Stimulated activated CD4-positive, alpha-beta T cell treated with anti-CD3 and anti-CD28 coated beads, Interleukin-1b, Interleukin-23, amount 100 ng/mL, for 4 hours (primary cell): ENCODE measurements at places on chromosomes 7 and 10.

GRCh38 chr10:101079874-101080273 lies 18.1 kb downstream of the KAZALD1 start:
- DNase-seq, result no peak

DNA sequence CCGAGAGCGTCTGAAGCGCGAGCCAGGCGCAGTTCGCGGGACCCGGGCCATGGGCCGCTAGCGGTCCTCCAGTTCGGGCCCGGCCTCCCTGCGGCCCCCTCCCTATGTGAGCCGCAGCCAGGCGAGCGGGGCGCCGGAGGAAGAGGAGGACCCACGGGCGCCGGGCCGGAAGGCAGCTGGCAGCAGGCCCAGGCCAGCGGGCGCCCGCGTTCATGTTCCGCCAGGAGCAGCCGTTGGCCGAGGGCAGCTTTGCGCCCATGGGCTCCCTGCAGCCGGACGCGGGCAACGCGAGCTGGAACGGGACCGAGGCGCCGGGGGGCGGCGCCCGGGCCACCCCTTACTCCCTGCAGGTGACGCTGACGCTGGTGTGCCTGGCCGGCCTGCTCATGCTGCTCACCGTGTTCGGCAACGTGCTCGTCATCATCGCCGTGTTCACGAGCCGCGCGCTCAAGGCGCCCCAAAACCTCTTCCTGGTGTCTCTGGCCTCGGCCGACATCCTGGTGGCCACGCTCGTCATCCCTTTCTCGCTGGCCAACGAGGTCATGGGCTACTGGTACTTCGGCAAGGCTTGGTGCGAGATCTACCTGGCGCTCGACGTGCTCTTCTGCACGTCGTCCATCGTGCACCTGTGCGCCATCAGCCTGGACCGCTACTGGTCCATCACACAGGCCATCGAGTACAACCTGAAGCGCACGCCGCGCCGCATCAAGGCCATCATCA lies 1.1 kb downstream of the ADRA2A start:
- no peak for DNase-seq

DNA sequence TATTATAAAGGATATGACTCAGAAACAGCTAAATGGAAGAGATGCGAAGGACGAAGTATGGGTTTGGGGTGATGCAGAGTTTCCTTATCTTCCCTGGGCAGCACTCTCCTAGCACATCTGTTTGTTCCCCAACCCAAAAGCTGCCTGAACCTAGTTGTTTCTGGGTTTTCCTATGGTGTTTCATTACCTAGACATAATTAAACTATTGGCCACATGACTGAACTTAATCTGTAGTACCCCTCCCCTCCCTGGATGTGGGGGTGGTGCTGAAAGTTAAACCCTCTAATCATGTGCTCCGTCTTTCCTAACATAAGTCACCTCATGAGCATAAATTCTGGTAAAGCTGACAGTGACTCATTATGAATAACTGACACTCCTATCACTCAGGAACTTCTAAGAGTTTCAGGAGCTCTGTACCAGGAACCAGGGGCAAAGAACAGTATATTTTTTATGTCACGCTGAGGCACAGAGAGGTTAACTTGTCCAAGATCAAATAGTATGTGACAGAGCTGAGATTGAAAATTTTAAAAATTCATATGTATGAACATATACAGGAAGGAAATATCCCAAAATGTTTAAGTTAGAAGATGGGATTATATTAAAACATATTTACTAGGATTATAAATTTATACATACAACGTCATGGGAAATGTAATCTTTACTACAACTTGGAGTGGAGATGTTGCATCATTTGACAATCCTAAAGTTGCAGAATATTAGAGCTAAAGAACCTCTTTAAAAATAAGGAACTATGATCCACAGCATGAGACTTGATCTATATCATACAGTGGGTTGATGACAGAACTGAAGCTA lies 4.8 kb downstream of the STRIP2 start:
- peak; percentile 18 for DNase-seq

GRCh38 chr10:118106426-118106825 lies 59.7 kb upstream of the RAB11FIP2 start:
- DNase-seq, result no peak

GRCh38 chr10:13704964-13705363 lies 118.2 kb downstream of the PRPF18 start:
- no peak for DNase-seq

- no peak for DNase-seq
Observed at GRCh38 chr10:126732308-126732707, 61.8 kb upstream of the C10orf90 start.

DNA sequence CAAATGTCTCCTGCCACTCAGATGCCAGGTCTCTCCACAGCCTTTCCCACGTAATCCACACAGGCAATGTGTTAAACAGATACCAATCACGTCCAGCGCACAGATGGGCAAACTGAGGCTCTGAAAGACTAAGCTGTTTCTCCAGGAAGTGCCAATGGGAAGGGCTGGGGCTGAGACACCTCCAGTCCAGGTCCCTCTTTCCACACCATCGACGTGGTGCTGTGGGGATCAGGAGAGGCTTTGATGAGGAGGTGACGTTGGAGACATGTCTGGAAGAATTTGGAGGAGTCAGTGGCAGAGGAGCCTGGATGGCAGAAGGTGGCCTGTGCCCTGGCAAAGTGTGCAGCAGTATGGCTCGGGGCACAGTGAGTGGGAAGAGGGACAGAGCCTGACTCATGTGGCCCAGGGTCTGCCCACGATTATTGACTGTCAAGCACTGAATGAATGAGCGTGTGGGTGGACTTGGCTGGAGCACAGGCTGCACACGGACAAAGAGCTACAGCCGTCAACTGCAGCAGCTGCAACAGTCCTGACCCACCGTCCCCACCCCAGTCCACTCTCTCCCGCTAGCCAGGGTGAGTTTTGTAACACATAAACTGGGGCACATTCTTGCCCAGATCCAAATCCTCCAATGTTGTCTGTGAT lies 40.8 kb upstream of the HSPA12A start:
- DNase-seq, result no peak

DNA sequence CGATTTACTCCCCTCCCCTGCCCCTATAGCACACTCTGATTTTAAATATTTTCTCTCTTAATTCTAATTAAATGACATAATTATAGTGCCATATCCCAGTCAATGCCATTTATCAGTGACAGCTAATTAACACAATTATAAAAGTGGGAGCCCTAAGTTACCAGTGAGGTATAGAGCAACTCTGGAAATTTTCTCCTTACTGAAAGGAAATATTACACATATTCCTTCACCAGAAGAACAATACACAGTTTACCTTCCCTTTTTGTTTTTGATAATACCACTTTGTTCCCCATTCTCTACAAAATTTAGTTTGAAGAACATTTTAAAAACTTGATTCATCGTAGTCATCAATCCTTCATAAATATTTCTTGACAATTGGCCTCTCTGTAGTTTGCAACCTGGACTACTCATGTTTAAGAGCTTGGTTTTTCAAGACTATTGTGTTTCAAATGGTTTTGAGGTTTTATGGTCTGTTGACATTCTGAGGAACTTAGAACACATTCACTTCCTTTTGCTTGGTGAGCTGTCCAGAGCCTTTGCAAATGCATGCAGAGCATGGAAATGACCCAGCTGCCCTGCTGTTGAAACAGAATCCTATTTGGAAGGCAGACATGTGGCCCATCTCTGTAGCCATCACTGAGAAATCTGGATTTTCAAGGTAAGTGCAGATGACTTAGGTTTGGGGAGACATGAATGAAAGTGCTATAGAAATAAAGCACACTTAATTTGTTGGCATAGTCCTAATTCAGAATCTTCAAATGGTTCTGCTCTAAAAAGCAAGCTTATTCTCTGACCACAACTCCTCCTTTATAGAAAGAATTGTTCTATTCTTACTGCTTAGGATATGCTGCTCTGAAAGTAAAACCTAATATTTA lies at the start of gene GPR141:
GPR141 (plus strand) TSS at position 521 of the 875 bp plus-strand sequence. CDS start 56,628 bp downstream, outside the sequence.
- no peak for DNase-seq

- no peak for DNase-seq
Observed at GRCh38 chr10:81130014-81130413, 592.3 kb downstream of the SH2D4B start.

DNA sequence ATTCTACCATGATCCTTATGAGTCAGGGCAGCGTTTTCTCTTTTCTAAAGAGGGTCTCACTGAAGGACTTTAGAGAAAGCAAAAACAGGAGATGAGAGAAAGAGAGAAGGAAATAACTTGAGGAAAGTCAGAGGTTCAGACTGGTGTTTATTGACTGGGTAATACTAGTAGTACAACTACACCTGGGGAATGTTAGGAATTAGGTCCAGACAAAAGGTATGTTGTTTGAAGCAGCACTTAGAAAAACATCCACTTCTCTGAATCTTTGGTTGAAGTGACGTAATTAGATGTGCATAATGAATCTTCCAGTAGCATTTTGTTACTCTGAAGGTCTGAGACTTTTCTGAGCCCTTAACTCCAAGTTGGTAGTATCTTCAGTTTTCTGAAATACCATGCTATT lies 380.3 kb upstream of the LRGUK start:
- DNase-seq, result no peak

- DNase-seq, result no peak
Observed at GRCh38 chr10:32049113-32049512, 7.1 kb downstream of the KIF5B start.
